ENCODE measurements at places on chromosomes 16 and 17. TPM values are rescaled to one million over a fixed set of nuclear protein-coding genes. Genes with fewer than 3 reads are reported as not detected.

DNA sequence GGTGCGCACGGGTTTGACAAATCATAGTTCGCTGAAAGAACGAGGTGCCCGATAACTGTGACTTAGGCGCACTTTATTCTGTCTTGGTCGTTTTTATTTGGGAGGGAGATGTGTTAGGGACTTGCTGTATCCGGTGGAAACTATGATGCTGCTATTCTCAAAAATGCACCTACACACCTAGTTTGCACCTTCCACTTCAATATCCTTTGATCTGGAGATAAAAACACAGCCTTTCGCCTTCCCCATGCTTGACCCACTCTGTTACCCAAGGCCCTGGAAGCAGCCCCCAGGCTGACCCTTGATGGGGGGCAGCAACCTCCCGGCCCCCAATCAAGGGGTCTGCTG lies 15.0 kb upstream of the FOXF1 start:
- H3K4me3 ChIP-seq, result no peak overlapping the region
- H3K27ac ChIP-seq, result no peak overlapping the region
- H3K4me1 ChIP-seq, result peaks cover 8% of the 10 kb centered on the region

The CA7 gene
- total RNA-seq, result not detected

GRCh38 chr16:88614818-88615580 lies 23.4 kb upstream of the IL17C start:
- H3K27ac ChIP-seq, result peak overlapping the region; percentile 76
- peaks cover 11% of the 10 kb centered on the region for H3K36me3 ChIP-seq
- H3K27me3 ChIP-seq, result no peaks in the 10 kb centered on the region
- H3K4me3 ChIP-seq, result no peak overlapping the region
- H3K4me1 ChIP-seq, result peaks cover 22% of the 10 kb centered on the region

GRCh38 chr16:30637944-30638343 lies 12.8 kb upstream of the PRR14 start:
- H3K4me3 ChIP-seq, result no peak overlapping the region
- no peak for DNase-seq
- H3K4me1 ChIP-seq, result peaks cover 19% of the 10 kb centered on the region
- no peaks in the 10 kb centered on the region for H3K36me3 ChIP-seq
- H3K27me3 ChIP-seq, result no peaks in the 10 kb centered on the region

DNA sequence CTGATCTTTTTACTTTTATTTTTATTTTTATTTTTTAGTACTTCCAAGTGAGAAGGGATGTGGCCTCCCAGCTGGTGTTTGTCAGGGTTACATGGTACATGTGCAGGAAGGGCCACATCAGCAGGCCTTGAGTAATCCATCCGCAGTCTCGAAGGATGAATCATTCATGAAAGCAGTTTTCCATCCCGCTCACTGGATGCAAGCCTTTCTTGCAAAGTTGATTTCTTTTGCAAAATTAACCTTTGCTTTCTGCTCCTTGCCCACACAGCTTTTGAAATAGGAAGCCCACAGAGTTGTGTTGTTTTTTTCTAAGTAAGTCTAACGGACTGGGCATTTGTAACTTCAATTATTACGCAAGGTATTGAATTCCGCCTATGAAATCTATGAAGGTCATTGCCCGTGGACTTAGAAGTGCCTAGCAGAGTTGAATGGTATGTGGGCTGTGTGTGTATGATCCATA lies 157.4 kb downstream of the PRKCA start:
- H3K4me3 ChIP-seq, result peak overlapping the region; percentile 31
- H3K36me3 ChIP-seq, result peaks cover 4% of the 10 kb centered on the region
- H3K4me1 ChIP-seq, result peaks cover 54% of the 10 kb centered on the region
- peak overlapping the region; percentile 95 for H3K27ac ChIP-seq

The GGNBP2 gene
- total RNA-seq, result 68.2 TPM

DNA sequence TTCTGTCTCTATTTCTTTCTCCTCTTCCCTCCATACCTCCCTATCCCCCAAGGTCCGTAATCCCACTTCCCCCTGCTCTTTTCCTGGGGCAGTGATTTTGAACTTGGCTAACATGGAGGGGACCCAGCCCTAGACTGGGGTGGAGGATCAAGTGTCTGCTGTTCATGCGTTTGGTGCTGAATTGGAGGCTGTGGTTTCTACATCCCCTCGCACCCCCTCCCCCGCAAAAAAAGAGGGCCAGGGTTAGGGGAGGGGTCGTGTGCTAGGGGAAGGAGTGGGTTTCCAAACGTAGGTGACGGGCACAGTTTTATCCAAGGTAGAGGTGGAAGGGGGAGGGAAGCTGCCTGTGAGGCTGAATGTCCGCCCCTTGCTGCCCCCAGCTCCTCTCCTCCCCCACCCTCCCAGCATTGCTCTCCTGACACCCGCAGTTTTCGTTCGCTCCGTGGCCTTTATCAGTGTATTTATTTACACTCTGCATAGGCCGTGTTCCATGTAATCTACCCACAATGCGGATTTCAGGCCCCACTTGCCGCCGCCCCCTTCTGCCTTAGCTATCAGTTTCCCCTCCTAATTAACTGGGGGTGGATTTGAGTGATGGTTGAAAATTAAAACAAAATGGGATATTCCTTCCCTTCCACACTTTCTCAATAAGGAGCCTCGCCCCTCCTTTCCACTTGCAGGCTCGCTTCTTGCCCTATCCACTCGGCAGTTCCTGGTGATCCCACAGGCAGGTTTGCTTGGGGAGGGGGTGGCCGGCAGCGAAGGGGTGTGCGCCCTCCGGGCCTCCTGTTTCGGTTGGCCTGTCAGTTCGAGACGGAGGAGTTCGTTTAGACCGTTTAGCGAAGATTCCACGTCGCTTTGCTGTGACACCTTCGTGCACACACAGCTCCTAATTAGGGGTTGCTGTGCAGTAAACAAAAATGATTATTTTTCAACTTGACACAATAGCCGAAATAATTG lies 2.0 kb downstream of the GNAO1 start:
- H3K27me3 ChIP-seq, result peaks cover 67% of the 10 kb centered on the region
- no peak for DNase-seq
- H3K4me1 ChIP-seq, result peaks cover 12% of the 10 kb centered on the region
- peak overlapping the region; percentile 19 for H3K4me3 ChIP-seq
- no peak overlapping the region for H3K27ac ChIP-seq

GRCh38 chr17:66637491-66637890 lies 197.4 kb upstream of the CACNG5 start:
- H3K4me1 ChIP-seq, result peaks cover 23% of the 10 kb centered on the region
- no peak overlapping the region for H3K27ac ChIP-seq
- DNase-seq, result no peak

- H3K27me3 ChIP-seq, result no peaks in the 10 kb centered on the region
- no peak overlapping the region for H3K27ac ChIP-seq
- no peak overlapping the region for H3K4me3 ChIP-seq
- H3K4me1 ChIP-seq, result no peaks in the 10 kb centered on the region
Observed at GRCh38 chr16:25570131-25570530, 121.6 kb upstream of the HS3ST4 start.

The KIF2B gene
- not detected for total RNA-seq

GRCh38 chr16:80666378-80667250 lies 125.8 kb downstream of the DYNLRB2 start:
- no peaks in the 10 kb centered on the region for H3K27me3 ChIP-seq
- no peak overlapping the region for H3K4me3 ChIP-seq
- no peaks in the 10 kb centered on the region for H3K36me3 ChIP-seq
- no peak overlapping the region for H3K27ac ChIP-seq
- no peaks in the 10 kb centered on the region for H3K4me1 ChIP-seq

DNA sequence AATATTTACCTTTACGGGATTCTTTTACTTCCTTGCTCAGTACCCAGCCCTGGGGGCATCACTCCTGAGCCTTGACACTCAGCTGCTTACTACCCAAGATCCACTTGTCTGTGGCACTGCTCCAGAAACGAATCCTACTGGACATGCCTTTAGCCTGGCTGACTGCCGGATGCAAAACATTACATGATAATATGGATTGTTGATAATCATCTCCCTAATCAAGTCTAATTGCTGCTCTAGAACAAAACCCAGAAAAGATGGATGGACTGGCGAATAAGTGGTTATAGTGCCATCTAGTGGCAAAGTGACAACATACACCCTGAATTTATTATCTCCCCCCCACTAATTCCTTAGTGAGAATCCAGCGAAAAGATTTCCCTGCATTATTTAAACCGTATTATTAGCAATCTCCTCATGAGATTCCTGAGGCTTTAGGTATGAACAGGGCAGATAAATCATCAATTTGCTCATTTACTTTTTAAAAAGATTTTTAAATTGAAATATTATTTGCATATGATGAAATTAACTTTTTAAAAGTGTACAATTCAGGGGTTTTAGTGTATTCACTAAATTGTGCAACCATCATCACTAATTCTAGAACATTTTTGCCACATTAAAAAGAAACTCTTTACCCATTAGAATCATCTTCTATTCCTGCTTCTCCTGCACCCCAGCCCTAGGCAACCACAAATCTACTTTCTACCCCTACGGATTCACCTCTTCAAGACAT lies 61.6 kb downstream of the RGS9 start:
- no peak for DNase-seq
- H3K27me3 ChIP-seq, result no peaks in the 10 kb centered on the region
- no peak overlapping the region for H3K27ac ChIP-seq
- H3K36me3 ChIP-seq, result no peaks in the 10 kb centered on the region

The IGFALS gene
- total RNA-seq, result 0.12 TPM

GRCh38 chr16:61500851-61501250 lies 535.4 kb downstream of the CDH8 start:
- no peaks in the 10 kb centered on the region for H3K4me1 ChIP-seq
- no peaks in the 10 kb centered on the region for H3K36me3 ChIP-seq
- H3K4me3 ChIP-seq, result no peak overlapping the region
- no peak for DNase-seq
- H3K27me3 ChIP-seq, result no peaks in the 10 kb centered on the region

DNA sequence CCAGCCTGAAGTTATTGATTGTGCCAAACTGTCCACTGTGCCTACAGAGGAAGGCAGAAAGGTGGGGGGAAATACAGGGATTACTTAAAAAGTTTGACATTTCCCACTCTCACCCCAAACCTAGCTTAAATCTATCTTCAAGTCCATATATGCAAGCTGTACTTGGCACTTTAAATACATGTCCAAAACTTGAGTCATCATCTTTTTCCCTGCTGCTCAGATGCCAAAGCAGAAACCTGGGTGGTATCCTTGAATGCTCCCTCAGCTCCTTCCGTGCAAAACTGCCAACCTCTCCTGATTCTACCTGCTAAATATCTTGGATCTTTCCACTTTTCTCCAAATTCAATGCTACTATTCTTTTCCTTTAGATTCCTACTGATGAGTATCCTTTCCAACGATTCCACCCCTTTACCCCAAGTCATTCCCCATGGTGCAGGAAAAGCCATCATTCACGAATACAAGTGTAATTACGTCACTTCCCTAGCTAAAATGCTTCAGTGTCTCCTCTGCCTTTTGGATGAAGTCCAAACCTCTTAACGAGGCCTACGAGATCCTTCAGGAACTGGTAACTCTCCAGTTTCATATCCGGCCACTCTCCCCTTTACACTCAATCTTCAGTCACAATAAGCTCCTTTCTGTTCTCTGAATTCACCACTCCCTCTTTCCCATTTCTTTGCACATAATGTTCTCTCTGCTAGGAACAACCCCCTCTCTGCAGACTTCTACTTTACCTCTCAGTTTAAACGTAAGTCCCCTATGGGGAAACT lies 9.3 kb downstream of the BECN1 start:
- DNase-seq, result no peak
- H3K4me3 ChIP-seq, result no peak overlapping the region
- peaks cover 7% of the 10 kb centered on the region for H3K4me1 ChIP-seq
- H3K27me3 ChIP-seq, result no peaks in the 10 kb centered on the region
- H3K27ac ChIP-seq, result peak overlapping the region; percentile 10

GRCh38 chr17:73197161-73197560 lies 4.3 kb downstream of the COG1 start:
- peaks cover 51% of the 10 kb centered on the region for H3K36me3 ChIP-seq
- no peaks in the 10 kb centered on the region for H3K27me3 ChIP-seq
- no peak overlapping the region for H3K4me3 ChIP-seq
- no peak overlapping the region for H3K27ac ChIP-seq

GRCh38 chr17:40014375-40014980 lies 762 bp upstream of the CSF3 start:
- H3K36me3 ChIP-seq, result peaks cover 4% of the 10 kb centered on the region
- H3K4me1 ChIP-seq, result peaks cover 10% of the 10 kb centered on the region
- H3K27me3 ChIP-seq, result no peaks in the 10 kb centered on the region
- DNase-seq, result no peak

- DNase-seq, result no peak
- no peaks in the 10 kb centered on the region for H3K27me3 ChIP-seq
- peak overlapping the region; percentile 45 for H3K27ac ChIP-seq
- H3K4me3 ChIP-seq, result no peak overlapping the region
- peaks cover 14% of the 10 kb centered on the region for H3K4me1 ChIP-seq
Observed at GRCh38 chr16:66858740-66859396, 14.7 kb downstream of the CA7 start.

The RNF213 gene
- total RNA-seq, result 72.5 TPM

GRCh38 chr16:28528463-28528867 lies 10.3 kb downstream of the NUPR1 start:
- H3K4me3 ChIP-seq, result no peak overlapping the region
- DNase-seq, result no peak
- no peak overlapping the region for H3K27ac ChIP-seq
- H3K4me1 ChIP-seq, result peaks cover 21% of the 10 kb centered on the region
- H3K27me3 ChIP-seq, result no peaks in the 10 kb centered on the region

The MOSMO gene
- 9.7 TPM for total RNA-seq

The EVPL gene
- total RNA-seq, result not detected

GRCh38 chr17:39834017-39834416 lies 30.1 kb downstream of the IKZF3 start:
- no peak overlapping the region for H3K27ac ChIP-seq
- no peaks in the 10 kb centered on the region for H3K4me1 ChIP-seq
- DNase-seq, result no peak
- H3K4me3 ChIP-seq, result no peak overlapping the region
- peaks cover 14% of the 10 kb centered on the region for H3K36me3 ChIP-seq

GRCh38 chr17:62193249-62193648 lies 128.2 kb upstream of the MED13 start:
- no peak overlapping the region for H3K27ac ChIP-seq
- DNase-seq, result no peak
- no peak overlapping the region for H3K4me3 ChIP-seq
- peaks cover 4% of the 10 kb centered on the region for H3K36me3 ChIP-seq
- no peaks in the 10 kb centered on the region for H3K27me3 ChIP-seq

The HBA1 gene
- total RNA-seq, result not detected

GRCh38 chr16:28931801-28932225 lies at the start of gene CD19:
CD19 (plus strand) TSS chr16:28931971; CDS start chr16:28932001, 30 bp downstream.
- H3K27ac ChIP-seq, result no peak within 1 kb of the TSS
- no peak within 1 kb of the TSS for H3K4me3 ChIP-seq
- no peak for DNase-seq
- peaks cover 3% of the 10 kb centered on the region for H3K27me3 ChIP-seq
- peaks cover 2% of the 10 kb centered on the region for H3K36me3 ChIP-seq
- H3K4me1 ChIP-seq, result no peaks in the 10 kb centered on the region

DNA sequence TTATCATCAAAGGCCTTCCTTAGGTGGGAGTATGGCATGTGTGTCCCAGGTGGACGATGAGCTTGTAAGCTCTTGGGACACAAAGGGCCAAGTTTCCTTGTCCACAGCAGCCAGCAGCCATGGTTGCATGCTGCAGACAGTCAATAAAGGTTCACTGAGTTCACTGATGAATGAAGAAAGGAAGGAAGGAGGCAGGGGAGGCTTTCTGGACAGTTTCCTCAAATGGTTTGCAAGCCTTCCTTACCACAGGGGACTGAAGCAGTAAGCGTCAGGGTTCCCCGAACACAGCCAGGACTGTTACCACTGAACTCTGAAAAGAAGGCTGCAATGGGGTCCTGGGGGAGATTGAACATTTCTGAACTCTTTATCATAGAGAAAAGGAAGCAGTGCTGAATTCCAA lies 111.1 kb downstream of the GAS7 start:
- peaks cover 31% of the 10 kb centered on the region for H3K4me1 ChIP-seq
- no peak overlapping the region for H3K27ac ChIP-seq
- DNase-seq, result no peak
- peaks cover 2% of the 10 kb centered on the region for H3K36me3 ChIP-seq
- no peaks in the 10 kb centered on the region for H3K27me3 ChIP-seq

- H3K27ac ChIP-seq, result peak overlapping the region; percentile 17
- no peaks in the 10 kb centered on the region for H3K27me3 ChIP-seq
- H3K4me1 ChIP-seq, result peaks cover 24% of the 10 kb centered on the region
- peaks cover 10% of the 10 kb centered on the region for H3K36me3 ChIP-seq
- DNase-seq, result peak; percentile 68
Observed at GRCh38 chr17:81931557-81932332, 4.2 kb upstream of the MAFG start.

Data from chondrocyte (in vitro differentiated cells).